ENCODE measurements at places on chromosomes 1 and 21.

GRCh38 chr1:201223852-201224665, 33.4 kb downstream of the IGFN1 start:
- no peak for DNase-seq

- DNase-seq, result no peak
These were observed 48.7 kb downstream of the EIF2D start for GRCh38 chr1:206563367-206564207.

DNA sequence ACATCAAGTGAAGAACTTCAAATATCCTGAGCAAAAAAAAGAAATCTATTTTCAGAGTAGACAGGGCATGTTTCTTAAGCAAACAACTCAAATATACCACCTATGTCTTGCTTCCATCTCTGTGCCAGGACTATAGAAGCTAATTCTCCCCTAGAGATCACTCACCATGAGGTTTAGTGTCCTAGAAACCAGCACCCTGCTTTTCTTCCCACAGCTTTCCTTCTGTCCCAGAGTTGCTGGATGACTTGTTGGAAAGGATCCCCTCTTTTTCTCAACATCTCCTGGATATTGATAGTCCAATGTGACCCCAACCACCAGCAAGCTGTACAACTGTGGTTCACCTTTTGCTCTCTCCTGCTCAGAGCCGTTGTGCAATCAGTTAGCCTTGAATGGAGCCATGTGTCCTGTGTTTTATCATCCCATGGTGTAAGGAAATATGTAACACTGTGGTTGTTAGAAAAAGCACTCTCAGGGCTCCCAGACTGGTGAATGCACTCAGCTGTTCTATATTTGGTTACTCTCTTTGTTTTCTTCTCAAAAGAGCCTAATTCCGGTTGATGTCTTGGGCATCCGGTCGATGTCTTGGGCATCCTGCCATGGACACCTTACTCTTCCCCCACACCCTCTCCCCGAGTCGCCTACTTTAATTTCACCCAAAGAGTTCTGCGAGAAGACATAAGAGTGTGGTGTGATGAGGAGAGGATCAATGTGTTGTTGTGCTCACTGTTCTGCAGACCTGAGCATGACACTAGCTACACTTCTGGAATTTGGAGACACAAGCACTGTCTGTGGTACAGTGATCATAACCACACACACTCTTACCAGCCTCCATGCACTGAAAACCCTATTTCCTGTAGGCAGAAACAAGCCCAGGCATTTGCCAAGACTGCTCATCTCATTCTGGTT, 1.7 kb downstream of the TNFSF4 start:
- peak; percentile 58 for DNase-seq

- peak; percentile 34 for DNase-seq
These were observed 62.8 kb downstream of the IRF2BP2 start for GRCh38 chr1:234546890-234547788.

DNA sequence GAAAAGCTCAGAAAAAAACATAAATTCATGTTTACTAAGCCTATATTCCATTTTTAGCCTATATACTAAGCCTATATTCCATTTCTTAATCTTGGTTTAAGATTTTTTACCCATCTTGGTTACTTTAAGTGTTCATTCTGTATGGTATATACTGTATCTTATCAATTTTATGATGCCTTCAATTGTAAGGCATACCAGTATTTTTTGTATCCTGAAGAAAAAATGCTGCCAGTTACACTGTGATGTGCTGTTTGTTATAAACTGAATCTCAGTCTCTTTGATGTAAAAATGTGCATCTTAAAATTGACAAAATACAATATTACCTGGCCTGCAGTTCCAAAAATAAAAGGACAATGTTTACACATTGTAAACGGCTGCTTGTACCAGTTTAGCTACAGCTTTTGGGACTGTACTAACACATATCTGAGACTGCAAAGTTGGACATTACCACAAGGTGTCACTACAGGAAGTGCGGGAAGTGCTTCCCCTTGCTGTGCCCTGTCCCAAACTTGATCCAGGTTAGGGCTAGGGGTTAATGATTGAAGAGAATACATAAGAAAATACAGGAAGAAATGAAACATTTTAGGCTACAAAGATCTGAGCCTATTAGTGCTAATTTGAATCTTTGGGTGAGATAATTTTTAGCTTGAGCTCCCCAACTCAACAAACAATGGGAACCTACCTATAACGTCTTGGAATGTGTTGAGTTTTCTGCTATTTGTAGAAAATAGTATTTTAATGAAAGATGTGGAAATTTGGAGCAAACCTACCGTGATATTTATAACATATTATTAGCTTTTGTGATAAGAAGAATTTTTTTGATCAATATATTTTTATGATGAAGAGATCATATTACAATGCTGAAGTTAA, 108.9 kb downstream of the LBR start:
- peak; percentile 41 for DNase-seq

DNA sequence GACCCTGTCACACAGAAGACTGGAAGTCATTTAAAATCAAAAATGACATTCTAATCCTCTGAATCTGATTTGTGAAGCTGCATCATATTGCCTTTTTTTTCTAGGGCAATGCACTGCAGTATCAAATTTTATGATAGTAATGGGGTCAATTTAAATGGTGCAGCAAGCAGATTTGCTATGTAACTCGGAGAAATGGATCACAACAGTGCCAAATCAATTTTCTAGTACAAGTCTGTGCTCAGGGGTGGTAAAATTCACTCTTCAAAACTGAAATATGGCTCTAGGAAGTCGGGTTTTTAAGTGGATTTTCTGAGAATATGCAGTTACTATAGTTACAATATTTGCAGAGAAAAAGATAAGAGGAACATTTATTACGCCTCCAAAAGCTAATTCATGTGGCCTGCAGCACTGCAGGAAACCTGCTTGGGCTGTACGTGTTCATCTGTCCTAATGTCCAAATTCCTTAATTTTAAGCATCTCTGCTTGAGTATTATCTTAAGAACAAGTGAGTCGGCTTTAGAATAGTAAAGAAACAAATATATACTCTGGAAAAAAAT, 31.5 kb downstream of the HLCS start:
- no peak for DNase-seq

GRCh38 chr21:31397515-31397926, 53.5 kb upstream of the TIAM1 start:
- no peak for DNase-seq

DNA sequence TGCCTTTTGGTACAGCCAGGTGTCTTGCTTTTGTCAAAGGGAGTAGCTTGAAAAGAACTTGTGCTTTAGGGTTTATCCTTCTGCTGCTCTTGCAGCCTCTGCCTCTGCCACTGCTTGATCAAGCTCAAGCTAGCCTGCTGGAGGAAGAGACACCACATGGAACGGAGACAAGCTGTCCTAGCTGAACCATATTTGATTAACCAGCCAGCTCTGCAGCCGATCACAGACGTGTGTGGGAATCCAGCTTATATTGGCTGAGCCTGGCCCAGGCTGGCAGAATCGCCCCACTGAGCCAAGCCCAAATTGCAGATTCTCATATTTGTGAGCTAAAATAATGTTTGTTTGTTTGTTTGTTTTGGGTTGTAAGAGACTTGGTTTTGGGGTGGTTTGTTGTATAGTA, 18.7 kb upstream of the FAM78B start:
- DNase-seq, result no peak

- no peak for DNase-seq
These were observed 11.1 kb downstream of the TENT5C start for GRCh38 chr1:117616967-117617366.

- no peak for DNase-seq
These were observed 591.7 kb downstream of the SMYD3 start for GRCh38 chr1:245915406-245915805.

- DNase-seq, result peak; percentile 55
These were observed at the start of gene TGFB2 for GRCh38 chr1:218344814-218345672. TGFB2 (plus strand) TSS chr1:218345336; CDS start chr1:218346702, 1,366 bp downstream.

- no peak for DNase-seq
These were observed 735.8 kb downstream of the LTN1 start for GRCh38 chr21:28256837-28257236.

GRCh38 chr1:89557445-89557825, 32.8 kb downstream of the LRRC8B start:
- DNase-seq, result no peak

GRCh38 chr1:48701445-48701844, 75.2 kb downstream of the BEND5 start:
- DNase-seq, result no peak

GRCh38 chr1:160004425-160004824, 27.4 kb downstream of the PIGM start:
- no peak for DNase-seq

GRCh38 chr1:17574516-17574915, 35.0 kb downstream of the ARHGEF10L start:
- DNase-seq, result no peak

DNA sequence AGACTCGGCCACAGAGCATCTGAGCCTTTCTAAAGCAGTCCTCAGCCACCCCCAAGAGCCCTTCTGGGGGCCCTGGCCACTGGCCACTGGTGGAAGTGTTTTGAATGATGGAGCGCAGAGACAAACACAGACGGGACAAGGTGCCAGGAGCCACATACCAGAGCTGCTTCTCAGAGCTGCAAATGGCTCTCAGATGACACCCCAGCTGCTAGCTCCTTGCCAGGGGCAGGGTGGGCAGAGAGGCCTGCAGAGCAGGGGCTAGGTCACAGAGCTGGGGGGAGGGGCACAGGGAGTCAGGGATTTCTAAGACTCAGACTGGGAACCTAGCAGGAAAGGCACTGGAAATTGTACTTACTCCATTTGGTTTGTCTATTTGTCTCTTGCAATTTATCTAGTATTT, 30.4 kb downstream of the KCNN3 start:
- DNase-seq, result no peak

GRCh38 chr1:19096990-19097389, 113.1 kb downstream of the UBR4 start:
- DNase-seq, result no peak

GRCh38 chr1:75730432-75730831, 5.9 kb downstream of the ACADM start:
- DNase-seq, result no peak

GRCh38 chr21:25837533-25838265, 102.9 kb downstream of the GABPA start:
- no peak for DNase-seq

GRCh38 chr1:60765204-60765603, 317.2 kb upstream of the NFIA start:
- peak; percentile 45 for DNase-seq

GRCh38 chr21:25501996-25502665, 105.2 kb downstream of the MRPL39 start:
- DNase-seq, result peak; percentile 98

- no peak for DNase-seq
These were observed 10.6 kb upstream of the EXO1 start for GRCh38 chr1:241837416-241837815.

- no peak for DNase-seq
These were observed 28.3 kb upstream of the TNFRSF1B start for GRCh38 chr1:12138196-12139168.

DNA sequence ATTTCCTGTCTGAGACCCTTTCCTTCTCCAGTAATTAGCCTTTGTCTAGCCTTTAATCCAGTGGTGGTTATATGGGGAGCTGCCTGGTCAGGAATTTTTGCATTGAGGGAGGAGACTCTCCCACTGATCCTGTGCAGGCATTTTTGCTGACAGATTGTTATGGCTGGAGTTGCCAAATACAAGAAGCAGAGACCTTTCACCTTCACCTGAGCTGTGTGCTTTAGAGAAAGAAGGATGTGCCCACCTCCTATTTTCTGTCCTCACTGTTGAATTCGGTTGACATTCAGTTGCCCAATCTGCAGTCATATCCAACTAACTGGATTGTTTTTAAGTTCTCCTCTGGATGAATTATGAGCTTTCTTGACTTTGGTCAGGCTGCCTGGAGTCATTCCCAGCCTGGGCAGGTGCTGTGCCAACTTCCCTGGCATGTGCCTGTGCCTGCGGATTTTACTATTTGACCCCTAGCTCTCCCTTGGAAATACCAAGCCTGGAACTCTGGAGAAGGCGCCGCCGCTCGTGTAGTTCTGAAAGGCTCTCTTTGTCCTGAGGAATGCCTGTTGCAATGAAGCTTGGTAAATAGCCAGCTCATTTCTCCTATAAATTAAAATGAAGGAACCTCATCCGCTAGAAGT, 143.9 kb downstream of the NOS1AP start:
- DNase-seq, result no peak

GRCh38 chr1:227905573-227906487, 41.9 kb downstream of the WNT9A start:
- DNase-seq, result no peak

GRCh38 chr1:44036409-44037139, 5.3 kb upstream of the SLC6A9 start:
- DNase-seq, result peak; percentile 48

DNA sequence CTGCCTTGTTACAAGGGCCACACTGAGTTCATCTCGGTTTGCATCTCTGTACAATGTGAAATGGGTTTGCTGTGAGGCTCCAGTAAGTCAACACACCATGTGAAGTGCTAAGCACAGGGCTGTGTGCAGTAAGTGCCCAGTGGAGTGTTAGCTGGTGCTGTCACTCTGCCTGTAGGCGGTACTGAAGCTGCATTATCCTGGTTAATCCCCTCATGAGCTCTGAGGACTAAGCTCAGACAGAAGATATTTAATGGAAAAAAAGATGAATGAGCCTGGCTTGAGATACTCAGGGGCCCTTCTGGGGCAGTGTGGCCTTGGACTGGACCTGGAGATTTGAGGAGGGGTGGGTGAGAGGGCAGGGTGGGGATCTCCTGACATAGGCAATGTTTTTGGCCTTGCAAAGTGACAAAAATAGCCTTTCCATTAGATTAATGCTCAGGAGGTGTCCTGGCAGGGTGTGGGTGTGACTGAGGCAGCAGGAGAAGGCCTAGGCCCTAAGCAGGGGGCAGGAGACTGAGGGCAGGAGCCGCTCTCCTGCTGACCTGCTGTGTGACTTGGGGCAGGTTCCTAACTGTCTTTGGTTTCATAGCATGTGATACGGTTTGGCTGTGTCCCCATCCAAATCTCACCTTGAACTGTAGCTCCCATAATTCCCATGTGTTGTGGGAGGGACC, 570.5 kb downstream of the PTPRU start:
- no peak for DNase-seq

DNA sequence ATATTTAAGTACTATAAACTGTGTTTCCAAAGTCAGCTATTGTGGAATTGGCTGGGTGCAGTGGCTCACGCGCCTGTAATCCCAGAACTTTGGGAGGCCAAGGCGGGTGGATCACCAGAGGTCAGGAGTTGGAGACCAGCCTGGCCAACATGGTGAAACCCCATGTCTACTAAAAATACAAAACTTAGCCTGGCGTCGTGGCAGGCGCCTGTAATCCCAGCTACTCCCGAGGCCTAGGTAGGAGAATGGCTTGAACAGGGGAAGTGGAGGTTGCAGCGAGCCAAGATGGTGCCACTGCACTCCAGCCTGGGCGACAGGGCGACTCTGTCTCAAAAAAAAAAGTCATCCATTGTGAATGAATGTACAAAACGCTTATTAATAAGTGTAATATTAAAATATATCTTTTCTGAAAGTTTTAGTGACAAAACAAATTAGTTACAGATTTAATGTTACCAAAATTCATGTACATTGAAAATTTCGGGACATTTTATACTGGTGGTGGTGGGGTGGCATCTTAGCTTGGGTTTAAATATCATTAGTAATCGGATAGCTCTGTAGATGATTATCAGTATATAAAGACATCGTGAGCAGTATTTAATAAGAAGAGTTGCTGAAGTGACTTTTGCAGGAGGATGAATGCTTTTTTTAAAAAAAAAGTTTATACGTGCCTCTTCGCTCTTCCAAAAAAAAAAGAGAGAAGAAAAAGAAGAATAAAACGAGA, 503 bp upstream of the SRSF11 start:
- DNase-seq, result no peak
